BJ (cell line): ENCODE measurements at places on chromosomes 11 and 22.
A peak's percentile ranks its signal among the peaks of the same experiment; 100 is the strongest.

DNA sequence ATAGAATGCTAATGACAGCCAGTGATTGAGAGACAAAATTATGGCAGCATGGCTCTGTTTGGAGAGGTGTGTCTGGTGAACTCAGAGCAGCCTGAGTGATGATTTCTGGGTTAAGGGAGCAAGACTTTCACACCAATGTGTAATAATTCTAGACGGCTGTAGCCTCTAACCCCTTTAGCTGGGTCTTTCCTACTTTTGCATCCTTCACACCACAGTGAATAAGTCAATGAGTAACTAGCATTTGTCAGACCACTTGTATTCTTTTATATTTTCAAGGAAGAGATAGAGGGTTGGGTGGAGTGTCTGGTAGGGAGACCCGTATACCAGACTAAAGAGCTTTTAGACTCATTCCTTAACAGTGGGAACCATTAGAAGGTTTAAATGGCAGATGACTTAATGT lies 50.4 kb downstream of the ATXN10 start:
- DNase-seq, result no peak

DNA sequence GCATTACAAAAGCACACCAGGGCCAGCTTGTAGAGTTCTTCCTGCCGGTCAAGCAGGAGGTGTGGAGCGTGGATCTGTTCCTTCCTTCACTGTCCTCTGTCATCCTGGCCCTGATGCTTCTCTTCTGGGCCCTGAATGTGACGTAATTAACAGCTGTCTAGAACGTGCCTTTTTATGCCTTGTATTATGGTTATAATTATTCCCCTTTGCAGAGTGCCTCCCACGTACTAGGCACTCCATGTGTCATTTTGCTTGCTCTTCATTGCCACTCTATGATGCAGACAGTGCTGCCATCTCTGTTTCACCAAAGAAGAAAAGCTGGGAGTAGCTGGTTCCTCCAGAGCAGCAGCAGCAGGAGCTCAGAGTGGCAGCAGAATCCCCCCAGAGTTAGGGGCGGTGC lies 132.1 kb upstream of the TTC12 start:
- DNase-seq, result no peak

- DNase-seq, result no peak
Measured at GRCh38 chr22:50179937-50180726, 5.6 kb upstream of the TRABD start.

DNA sequence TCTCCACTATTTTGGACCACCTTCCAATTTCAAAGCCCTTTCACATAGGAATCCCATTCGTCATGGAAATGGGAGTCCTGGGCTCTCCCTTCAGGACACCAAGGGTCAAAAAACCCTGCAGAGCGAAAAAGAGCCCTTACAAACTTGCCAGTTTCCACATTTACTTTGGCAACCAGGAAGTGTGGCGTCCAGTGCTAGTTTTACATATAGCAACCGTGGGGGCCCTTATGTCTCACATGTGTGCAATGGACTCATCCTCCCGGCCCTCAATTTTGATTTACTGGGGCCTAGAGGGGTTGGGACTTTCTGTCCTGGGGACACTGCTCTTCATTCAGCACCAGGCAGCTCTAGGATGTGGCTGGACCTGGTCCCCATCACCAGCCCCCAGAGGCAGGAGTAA lies 33.7 kb downstream of the DAGLA start:
- DNase-seq, result no peak

DNA sequence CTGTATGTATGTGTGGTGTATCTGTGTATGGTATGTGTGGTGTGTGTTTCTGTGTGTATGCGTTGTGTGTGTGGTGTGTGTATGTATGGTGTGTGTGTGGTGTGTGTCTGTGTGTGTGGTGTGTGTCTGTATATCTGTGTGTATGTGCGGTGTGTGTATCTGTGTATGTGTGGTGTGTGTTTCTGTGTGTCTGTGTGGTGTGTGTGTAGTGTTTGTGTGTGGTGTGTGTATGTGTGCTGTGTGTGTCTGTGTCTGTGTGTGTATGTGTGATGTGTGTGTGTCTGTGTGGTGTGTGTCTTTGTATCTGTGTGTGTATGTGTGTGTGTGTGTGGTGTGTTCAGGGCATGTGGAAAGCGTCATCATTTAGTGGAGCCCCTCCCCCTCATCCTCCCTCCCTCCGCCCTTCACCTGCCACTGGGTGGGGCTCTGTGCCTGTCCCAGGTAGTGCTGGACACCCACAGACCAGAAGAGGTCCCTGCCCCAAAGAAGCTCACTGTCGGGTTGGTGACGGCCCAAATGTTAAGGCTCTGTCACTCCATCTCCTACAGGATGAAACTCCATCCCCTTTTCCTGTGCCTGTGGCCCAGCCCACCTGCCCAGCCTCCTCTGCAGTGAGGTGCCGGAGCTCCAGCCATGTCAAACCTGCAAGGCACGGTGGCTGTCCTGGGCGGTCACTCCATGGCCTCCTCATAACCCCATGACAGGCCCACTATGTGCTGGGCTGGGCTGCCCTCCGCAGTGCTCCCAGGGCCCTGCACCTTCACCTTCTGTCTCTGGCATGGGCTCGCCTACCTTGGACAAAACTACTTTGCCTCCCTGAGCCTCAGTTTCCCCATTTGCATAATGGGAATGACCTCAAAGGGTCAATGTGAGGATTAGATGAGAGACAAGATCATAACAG lies 23.4 kb upstream of the SHISAL1 start:
- DNase-seq, result no peak

DNA sequence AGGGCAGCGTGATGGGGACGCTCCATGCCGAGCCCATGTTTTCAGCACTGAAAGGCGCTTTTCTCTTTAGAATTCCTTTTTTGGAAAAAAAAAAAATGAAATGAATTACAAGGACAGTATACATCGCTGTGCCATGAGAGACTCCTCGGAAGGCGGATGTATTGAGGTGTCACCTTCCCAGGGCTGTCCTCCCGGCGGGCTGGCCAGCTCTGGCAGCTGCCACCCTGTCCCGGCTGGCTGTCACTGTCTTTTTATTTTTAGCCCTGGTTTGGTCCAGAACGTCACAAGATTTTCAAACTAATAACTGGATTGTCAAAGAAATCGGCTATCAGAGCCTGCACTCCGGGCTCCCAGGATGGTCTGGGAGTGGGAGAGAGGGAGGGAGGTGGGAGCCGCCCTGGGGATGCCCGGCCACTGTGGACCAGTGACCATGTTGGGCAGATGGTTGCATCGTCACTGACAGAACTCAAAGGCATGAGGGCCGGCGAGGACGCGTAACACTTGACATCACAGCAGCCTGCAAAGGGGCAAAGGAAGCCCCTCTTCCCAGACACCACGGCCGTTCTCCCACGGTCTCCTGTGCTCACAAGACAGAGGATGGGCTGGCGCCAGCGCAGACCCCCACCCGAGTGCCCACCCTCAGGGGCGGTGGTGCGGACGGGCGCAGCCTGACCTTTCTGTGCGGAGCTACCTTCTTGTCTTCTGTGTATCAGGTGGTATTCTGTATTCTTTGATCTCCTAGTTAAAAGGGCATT lies 392.9 kb downstream of the TBC1D22A start:
- no peak for DNase-seq

GRCh38 chr22:41574847-41575381 lies 14.1 kb downstream of the CSDC2 start:
- no peak for DNase-seq

- no peak for DNase-seq
Measured at GRCh38 chr22:27978317-27978716, 59.3 kb upstream of the PITPNB start.

- DNase-seq, result peak; percentile 99
Measured at GRCh38 chr11:128026596-128026995, 560.8 kb downstream of the ETS1 start.

- DNase-seq, result peak; percentile 88
Measured at GRCh38 chr11:35549787-35550186, 24.4 kb upstream of the PAMR1 start.

DNA sequence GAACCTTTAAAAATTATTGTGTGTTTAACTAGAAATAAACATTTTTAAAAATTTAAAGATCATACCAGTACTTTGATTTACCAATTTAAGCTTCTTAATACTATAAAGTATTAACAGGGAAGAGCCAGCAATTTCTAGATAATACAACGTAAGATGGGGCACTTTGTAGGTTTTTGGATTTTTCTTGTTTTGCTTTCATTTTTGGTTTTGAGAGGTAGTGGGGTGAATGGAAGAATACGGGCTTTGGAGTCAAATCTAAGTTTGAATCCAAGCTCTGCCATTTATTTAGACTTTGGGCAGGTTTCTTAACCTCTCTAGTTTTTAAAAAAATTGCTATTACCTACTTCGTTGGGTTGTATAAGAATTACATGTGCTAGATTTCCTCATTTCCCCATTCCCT lies 44.9 kb downstream of the CSTPP1 start:
- no peak for DNase-seq

DNA sequence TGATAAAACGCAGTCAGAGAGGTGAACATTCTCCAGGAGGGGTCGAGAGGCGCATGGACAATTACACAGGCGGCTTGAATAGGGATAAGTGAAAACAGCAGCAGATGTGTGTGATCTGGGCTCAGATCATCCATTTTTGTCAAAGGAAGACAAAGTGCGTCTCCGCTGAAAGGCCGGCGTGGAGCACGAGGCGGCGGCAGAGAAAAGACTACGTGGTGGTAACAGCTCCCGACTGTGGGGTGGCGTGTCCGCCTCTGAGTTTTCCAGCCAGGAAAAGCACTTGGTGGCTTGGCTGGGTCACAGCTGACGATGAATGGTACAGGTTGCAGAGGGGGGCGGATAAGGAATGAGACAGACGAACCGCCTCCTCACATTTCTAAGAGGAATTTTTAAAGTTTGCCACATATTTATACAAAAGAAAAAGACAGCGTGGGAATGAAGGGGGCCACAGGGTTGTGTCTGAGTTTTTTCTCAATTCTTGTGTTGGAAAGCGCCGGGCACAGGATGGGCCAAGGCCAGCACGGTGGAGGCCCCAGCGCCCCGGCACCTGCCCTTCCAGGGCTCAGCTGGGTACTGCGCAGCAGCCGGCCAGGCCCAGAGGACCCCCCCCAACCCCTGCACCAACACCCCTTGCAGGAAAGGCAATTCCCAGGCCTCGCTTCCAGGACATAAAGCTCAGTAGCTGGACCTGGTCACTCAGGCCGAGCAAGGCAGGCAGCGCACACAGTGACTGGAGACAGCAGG lies 80.4 kb downstream of the TRMU start:
- no peak for DNase-seq

GRCh38 chr11:116649268-116649667 lies 123.5 kb downstream of the BUD13 start:
- DNase-seq, result no peak

- no peak for DNase-seq
Measured at GRCh38 chr11:19242179-19242932, 1.6 kb upstream of the E2F8 start.

GRCh38 chr22:19852177-19852781 lies 2.4 kb downstream of the GNB1L start:
- no peak for DNase-seq

DNA sequence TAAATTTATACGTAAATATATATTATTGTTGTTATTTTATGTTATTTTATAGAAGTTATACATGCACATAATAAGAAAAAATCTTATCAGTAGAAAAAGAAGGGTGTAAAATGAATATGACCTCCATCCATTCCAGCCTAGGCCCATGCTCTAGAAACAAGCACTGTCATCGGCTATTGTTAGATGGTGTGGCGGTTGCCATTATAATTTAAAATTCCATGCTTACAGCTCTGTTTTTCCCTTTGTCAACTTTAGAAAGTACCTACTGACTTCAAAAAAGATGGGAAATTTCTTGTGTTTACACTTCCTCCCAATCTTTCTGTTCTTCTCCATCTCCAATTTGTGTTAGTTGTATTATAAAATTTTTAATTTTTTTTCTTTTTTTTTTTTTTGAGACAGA lies 61.9 kb upstream of the RDX start:
- no peak for DNase-seq

GRCh38 chr11:4539603-4540219 lies 5.3 kb upstream of the OR52M1 start:
- no peak for DNase-seq

DNA sequence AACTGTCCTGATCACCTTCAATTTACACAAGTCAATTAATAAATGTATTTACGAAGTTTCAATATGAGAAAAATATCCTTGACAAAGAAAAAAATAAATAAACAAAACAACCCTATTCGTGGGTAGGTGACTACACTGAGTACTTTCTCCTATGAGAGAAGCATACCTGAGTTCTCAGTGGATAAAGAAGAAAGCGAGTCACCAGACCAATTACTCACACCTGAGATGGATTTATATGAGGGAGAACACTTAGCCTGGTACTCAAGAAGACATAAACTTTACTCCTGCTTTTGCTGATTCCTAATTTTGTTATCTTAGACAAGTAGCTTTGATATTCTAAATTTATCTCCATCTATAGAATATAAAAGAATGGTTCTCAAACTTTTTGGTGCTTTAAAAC lies 735.2 kb upstream of the ANO3 start:
- no peak for DNase-seq

- DNase-seq, result no peak
Measured at GRCh38 chr11:118238421-118238820, 13.6 kb upstream of the JAML start.

DNA sequence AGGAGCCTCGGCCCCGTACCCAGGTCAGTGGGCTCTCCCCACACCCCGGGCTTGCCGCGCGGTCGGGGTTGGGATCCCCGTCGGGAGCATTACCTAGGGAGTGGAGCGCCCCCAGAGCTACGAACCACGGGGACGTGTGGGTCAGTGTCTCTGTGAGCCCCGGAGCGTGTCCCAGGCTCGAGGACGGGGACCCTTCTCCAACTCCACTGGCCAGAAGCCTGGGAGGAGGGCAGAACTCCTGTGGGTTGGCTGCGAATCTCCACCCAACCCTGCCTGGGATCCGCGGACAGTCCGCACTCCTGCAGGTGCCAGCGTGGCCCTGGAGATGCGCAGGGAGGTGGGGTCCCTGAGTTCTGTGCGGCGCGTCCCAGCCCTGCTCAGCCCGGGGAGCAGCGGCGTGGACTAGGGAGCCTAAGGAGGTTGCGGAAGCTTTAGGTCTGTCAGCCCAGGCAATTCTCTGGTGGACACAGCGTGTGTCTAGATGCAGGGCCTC lies 346 bp downstream of the PPFIBP2 start:
- DNase-seq, result no peak

DNA sequence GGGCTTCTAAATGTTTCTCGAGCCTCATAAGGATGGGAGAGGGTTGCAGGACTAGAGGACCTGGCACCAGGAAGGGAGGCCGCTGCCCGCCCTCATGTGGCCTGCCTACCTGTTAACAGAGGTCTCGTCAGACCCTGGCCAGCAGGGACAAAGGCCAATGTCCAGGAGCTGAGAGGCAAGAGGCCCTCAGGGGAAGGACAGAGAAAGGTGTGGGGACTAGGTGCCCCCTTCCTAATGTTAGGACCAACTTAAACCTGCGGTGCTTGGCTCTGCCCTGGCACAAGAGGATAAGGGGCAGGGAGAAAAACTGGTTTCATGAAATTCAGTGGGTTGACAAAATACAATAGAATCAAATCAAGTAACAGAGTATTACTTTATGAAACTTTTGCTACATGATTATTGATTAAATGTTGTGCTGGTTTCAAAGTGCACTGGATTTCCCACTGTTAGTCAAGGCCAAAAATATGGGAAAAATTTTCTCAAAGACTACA lies 20.0 kb upstream of the SYT12 start:
- DNase-seq, result no peak

GRCh38 chr11:116793772-116794097 lies 2.1 kb upstream of the APOA5 start:
- DNase-seq, result no peak

GRCh38 chr11:19370100-19370861 lies 129.5 kb upstream of the E2F8 start:
- DNase-seq, result no peak

- no peak for DNase-seq
Measured at GRCh38 chr22:21030621-21031544, 1.5 kb downstream of the SLC7A4 start.

GRCh38 chr11:111696556-111696955 lies 69.6 kb downstream of the PPP2R1B start:
- DNase-seq, result no peak

GRCh38 chr11:3183523-3183922 lies 18.4 kb upstream of the OSBPL5 start:
- no peak for DNase-seq
